ENCODE measurements at places on chromosomes 3 and 15.

DNA sequence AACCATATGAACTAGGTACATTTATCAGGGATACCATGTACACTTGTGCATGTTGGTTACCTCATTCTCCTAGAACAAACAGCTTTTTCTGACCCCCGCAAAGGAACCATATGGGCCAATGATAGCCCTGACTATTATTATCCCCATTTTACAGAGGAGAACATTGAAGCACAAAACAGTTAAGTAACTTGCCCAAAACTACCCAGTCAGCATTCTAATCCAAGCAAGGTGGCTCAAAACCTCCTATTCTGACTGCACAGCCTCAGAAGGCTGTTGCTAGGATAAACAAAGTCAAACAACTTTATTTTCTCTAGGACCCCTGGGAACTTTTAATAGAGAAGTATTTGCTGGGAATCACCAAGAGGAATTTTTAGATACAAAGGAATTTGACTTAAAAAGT is 36.7 kb downstream of the CFAP44 start:
- no peak for DNase-seq

DNA sequence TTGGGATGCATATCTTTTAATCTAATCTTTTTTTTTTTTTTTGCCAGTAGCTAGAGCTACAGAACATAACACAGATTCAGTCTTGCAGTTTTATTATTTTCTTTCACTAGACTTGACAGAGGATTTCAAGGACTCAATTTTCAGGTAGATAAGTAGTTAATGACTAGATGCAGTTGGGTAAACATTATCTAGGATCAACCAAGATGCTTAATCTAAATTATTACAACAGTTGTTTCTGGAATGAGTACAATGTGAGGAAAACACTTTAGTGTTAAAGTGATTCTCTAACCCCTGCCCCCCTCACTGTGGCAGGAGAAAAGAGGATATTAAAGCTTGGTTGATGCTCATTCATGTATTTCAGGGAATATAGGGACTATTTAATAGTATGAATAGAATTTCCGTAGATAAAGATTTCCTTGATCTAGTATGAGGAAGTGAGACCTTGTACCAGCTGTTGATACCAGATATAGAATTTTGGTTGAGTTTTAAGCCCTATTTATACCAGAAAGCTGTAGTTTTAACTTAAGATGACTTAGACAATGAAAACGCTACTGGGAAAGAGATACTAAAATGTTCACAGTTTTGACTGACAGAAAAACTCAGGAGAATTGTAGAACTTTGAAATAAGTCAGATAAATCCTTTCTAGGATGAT is 389.0 kb upstream of the C2CD4B start:
- no peak for DNase-seq

DNA sequence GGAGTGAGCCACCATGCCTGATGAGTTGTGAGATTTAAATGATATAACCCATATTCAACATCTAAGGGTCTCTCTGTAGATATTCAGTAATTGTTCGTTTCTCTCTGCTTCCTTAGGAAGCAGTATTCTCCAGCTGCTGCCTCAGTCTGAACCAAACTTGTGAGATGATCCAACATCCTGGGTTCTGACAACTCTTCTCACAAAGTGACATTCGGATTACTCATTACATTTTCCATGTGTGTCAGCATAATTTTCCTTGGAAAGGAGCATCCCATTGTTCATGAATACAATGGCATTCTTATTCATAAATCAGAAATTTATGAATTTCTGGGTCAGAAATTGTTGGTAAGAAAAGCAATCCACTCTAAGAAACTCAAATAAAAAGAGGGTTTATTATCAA is 15.0 kb upstream of the SEC22A start:
- no peak for DNase-seq

- DNase-seq, result no peak
Observed at GRCh38 chr3:183591881-183592521, 36.5 kb upstream of the KLHL6 start.

DNA sequence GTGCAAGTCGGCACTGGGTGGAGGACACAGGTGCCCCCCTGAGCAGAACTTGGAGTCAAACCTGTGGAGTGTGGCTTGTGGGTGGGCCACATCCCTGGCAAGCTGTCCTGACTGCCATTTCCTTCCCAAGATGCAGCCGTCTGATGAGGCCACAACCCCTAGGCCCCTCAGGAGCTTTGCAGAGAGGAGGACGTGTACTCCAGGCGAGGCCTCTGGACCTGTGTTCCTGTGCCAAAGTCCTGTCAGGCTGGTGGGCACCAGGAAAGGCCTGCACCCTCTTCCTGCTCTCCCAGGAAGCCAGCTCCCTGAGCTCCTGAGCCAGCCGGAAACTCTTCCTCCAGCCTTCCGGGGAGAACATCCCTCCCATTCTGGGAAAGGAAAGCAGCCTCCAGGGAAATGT is 48.5 kb downstream of the CMTM6 start:
- DNase-seq, result no peak

DNA sequence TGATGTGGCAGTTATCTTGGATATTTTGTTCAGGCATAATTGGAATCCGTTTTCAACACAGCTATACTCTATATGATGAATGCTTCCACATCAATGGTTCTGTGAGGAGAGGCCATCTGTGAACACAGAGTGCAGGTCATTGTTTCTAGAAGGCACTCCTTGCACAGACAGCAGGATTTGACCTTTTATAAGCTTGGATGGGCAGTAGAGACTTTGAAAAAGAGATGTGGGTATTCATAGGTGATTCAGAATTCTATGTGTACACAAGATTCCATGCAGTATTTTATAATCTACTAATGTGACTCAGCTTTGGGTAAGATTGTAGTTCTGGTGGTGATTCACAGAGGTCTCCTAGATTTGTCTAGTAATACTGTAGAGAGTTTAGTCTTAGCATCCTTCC is 12.5 kb downstream of the ARPP21 start:
- DNase-seq, result no peak

All from activated naive CD4-positive, alpha-beta T cell (primary cell).